Left hindlimb (tissue), 1 donor: ENCODE measurements at places on chromosomes 16 and 17.
A peak's percentile ranks its signal among the peaks of the same experiment; 100 is the strongest.

GRCh38 chr17:70683936-70684335, 514.6 kb downstream of the KCNJ2 start:
- no peak for DNase-seq

DNA sequence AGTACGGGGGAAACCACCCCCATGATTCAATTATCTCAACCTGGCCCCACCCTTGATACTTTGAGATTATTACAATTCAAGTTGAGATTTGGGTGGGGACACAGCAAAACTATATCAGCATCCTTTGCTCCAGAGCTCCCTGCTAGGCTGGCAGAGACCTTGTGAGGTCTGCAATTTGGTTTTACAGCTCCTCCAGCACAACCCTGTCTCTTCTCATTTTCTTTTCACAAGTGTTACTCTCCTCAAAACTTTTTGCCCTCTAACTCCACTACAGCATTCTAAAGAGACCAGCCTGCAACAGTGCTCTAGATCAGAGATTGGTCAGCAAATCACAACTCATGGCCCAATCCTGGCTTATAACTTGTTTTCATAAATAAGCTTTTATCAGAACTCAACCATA, 114.0 kb downstream of the USP31 start:
- no peak for DNase-seq

GRCh38 chr17:81408049-81408448, 12.8 kb downstream of the BAHCC1 start:
- DNase-seq = no peak

DNA sequence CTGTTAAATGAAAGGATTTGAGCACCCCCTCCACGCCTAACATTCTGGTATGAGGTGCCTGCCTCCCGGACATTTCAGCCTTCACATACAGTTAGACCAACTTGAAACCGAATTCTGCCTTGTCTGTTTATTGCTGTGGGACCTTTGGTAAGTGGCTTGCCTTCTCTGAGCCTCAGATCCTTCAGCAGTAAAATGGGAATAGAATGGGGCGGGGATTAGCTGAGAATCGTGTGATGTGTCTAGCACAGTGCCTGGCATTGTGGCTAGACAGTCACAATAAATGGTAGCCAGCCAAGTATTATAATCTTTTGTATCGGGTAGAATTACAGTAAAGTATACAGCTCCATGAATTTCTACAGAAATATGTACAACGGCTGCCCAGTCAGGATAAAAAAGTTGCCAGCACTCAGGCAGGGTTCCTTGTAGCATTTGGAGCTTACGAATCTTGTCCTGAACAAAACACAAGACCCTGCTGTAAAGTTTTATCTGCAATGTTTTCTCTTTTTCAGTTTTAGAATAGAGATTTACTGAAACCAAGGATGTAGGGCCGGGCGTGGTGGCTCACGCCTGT, 786 bp downstream of the TMC7 start:
- DNase-seq = no peak

DNA sequence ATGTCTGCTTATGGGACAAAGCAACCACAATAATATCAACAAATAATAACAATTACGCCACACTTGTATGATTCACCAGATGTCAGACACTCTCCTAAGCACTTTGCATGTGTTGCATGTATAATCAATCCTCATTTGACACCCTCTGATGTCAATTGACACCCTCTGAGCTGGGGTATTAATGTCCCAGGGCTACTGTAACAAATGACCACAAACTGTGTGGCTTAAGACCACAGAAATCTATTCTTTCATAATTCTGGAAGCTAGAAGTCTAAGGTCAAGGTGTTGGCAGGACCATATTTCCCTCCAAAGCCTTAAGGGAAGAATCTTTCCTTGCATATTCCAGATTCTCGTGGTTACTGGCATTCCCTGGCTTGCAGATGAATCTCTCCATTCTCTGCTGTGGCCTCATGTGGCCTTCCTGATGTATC, 112.7 kb downstream of the NPIPB5 start:
- DNase-seq = no peak

DNA sequence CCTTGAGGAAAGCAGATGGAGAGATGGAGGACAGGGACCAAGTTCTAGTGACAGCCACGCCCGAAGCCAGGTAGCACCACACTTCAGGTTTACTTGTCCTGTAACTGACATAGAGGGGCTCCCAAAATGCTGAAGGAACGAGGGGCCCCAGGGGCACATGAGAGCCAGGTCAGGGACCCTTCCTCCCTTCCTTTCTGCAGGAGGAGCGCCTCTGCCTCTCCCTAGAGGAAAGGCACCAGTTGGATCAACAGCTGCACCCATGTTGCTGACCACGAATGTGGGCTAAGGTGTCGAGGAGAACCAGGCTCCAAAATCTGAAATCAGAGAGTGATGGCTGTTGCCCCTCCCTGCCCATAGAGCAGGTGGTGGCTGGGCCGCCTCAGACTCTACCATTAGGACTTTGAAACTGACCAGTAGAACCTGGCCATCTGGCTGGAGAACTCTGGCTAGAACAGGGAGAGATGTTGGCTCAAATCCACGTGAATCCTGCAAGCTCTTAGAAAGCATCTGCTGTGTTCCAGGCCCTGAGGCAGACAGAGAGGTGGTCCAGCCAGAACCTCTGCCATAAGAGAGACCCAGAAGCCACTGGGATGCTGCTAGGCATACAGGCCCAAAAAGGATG, 218.8 kb downstream of the KATNIP start:
- no peak for DNase-seq

DNA sequence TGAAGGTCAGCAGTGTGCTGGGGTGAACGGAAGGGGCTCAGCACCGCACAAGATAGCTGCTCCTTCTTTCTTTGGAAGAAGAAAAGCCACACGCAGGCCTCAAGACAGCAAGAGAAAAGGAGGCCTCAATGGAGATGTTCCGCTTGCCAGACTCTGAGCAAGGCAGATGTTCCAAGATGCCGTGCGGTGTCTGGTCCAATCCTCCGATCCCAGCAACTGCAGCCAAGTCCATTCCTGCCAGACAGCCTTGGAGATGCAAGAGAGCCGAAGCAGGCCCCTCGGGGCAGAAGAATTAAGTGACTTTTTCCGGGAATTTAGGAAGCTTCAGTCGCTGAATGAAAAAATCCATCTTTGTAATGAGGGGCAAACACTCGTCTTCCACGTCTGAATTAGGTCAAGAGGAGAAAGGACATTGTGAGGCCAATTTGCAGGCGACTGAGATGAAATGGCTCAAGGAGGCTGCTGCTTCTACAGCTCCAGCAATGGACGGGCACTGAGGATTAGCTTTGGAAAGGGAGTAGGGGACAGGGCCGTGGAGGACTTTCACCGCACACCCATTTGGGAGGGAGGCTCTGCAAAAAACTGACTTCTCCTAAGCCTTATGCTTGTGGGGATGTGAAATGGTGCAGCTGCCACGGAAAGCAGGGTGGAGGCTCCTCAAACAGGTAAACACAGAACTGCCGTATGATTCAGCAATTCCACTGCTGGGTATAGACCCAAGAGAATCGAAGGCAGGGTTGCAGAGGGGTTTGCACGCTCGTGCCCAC, 44.7 kb downstream of the RPH3AL start:
- DNase-seq = peak; percentile 72

DNA sequence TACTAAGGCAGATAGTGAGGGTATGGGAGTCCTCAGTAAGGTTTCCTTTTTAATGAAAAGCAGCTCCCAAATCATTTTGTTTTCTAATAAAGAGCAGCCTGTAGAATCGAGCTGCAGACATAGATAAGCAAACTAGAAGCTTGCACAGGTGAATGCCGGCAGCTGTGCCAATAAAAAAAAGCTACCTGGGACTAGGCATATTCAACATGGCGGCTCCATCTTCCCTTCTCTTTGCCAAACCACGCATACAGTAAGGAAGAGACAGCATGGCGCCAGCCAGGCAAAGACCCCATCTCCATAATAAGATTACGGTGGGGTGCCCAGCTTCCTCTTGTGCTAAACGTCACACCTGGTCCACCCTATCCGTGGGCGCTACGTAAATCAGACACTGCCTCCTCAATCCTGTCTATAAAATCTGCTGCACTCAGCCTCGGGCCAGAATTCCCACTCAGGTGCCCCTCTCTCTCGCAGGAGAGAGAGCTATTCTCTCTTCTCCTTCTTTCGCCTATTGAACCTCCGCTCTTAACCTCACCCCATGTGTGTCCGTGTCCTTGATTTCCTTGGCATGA, 92.7 kb upstream of the FA2H start:
- DNase-seq = no peak

DNA sequence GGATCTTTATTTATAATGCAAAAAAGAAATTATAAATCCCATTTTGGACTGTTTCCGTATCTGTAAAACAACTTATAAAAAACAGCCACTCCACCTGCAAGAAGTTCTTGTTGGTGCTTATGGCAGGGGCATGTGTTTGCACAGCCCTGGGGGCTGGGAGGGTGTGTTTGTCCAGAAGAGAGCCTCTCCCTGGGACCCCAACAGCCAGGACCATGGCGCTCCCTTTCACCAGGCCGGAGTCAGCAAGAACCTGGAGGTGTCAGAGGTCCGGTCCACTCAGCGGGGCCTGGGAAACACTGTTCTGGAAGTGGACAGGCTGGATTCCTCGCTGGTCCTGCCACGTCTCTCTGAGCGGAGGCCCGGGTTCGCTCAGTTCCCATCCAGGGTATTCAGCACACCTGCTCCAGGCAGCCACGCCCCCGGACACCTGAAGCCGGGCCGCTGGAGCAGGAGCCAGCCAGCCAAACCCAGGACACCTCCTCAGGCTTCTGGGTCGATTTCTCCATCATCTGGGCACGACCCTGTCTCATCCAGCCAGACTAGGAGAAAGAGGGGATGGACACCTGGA, 18.9 kb upstream of the GINS2 start:
- no peak for DNase-seq

GRCh38 chr17:39753514-39754160, 15.9 kb downstream of the GRB7 start:
- peak; percentile 67 for DNase-seq

DNA sequence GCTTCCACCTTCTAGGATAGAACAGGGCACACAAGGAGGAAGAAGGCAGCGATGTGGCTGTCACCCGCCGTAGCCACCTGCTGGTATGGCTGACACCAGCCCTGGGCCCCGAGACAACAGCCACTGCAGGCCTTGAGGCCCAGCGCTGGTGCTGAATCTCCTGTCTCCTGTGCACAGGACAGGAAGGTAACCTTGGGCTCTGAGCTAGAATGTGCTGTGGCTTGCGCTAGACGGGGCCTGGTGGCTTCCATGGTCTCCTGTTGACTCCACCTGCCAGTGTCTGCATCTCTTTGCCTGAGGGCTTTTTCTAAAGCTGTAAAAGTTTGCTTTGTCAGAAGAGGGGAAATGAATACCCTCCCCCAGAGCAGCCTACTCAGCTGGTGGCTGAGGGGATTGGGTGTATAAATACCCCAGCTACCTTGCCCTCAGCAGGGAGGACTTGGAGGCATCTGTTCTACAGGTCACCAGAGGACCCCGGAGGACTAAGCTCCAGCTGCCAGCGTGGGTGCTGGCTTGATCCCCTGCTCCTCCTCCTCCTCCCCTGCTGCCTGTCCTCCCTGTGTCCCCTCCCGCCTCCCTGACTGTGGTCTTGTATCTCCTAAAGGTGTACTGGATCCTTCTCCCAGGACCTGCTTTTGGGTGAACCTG, 76.1 kb upstream of the SDK2 start:
- DNase-seq = no peak

DNA sequence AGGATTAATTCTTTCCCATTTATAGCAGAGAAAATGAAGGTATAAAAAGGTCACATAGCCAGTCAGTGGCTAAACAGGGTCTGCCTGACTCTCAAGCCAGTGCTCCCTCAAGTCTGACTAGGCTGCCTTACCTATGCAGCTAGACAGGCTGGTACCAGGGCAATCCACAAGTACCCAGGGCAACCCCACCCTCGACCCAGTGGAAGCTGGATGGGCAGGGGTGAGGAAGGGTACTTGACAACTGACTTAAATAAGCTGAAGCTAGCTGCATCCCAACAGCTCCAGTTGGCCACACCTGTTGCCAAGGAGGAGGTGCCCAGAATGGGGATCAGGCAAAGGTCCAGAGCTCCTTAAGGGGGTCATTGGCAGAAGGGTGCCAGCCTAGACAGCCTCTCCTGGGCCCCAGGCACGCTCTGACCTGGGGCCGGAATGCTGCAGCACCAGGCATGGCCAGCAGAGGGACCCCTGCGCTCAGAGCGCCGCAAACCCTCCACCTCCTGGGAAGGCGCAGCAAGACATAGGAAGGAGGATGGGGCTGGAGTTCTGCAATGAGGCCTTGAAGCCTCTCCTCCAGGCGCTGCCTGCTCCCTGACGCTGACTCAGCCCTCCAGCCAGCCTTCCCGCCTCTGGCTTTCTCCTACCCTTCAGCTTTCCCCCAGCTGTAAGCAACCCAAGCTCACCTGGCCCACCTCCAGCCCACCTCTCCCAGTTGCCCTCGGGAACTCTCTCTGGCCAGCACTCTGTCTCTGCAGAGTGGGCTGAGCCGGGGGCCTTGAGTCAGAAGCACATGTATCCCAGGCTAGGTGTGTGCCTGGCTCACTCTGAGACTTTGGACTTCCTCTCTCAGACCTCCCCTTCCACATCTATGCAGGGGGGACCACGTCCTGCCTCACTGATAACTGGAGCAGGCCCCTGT, 28.8 kb downstream of the MPP2 start:
- peak; percentile 79 for DNase-seq

DNA sequence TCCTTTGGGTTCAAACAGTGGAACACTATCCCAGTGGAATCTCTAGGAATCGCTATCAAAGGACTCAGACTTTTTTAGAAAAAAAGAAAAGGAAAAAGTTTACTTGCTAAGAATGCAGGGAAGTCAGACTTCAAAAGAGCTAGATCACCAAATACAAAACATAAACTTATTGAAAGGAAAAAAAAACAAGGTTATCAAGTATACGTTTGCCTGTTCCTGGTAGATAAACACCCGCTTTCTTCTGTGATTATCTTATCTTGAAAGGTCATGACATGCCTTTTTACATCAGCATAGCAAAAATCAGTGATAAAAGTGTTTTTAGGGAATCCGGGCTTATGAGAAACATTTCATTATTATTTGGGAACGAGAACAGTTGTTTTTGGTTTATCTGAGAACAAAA, 129.3 kb upstream of the TMEM97 start:
- no peak for DNase-seq
